ENCODE measurements at places on chromosomes 5 and 9.

DNA sequence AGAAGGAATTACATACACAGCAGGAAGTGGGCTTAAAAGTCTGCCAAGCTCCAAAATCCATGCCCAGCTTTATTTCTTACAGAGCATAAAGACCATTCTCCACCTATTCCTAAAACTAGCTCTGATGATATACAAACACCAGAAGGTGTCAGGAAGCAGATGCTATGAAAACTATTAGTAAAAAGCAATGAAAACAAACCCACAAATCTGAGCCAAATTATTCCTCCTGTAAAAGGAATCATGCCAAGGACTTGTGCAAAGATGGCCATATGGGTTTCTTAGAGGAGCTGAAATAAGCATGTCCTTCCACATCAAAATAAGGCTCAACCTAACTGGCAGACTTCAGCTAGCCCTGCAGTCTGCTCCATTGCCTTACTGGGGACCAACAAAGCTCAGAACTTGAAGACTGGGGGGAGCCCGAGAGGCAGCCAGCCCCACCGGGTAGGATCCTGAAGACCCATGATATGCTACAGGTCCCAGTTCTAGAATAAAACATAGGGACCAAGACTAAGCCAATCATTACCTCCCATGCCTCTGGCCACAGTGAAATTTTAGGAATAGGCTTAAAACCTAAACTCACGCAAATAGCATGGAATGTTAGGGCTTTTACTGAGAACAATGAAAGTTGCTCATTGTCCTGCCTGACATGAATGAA lies 42.8 kb upstream of the GABRP start:
- DNase-seq: no peak

GRCh38 chr9:92245005-92245797 lies 48.3 kb downstream of the IARS1 start:
- no peak for DNase-seq

GRCh38 chr5:61831736-61832135 lies 474.3 kb upstream of the KIF2A start:
- no peak for DNase-seq

DNA sequence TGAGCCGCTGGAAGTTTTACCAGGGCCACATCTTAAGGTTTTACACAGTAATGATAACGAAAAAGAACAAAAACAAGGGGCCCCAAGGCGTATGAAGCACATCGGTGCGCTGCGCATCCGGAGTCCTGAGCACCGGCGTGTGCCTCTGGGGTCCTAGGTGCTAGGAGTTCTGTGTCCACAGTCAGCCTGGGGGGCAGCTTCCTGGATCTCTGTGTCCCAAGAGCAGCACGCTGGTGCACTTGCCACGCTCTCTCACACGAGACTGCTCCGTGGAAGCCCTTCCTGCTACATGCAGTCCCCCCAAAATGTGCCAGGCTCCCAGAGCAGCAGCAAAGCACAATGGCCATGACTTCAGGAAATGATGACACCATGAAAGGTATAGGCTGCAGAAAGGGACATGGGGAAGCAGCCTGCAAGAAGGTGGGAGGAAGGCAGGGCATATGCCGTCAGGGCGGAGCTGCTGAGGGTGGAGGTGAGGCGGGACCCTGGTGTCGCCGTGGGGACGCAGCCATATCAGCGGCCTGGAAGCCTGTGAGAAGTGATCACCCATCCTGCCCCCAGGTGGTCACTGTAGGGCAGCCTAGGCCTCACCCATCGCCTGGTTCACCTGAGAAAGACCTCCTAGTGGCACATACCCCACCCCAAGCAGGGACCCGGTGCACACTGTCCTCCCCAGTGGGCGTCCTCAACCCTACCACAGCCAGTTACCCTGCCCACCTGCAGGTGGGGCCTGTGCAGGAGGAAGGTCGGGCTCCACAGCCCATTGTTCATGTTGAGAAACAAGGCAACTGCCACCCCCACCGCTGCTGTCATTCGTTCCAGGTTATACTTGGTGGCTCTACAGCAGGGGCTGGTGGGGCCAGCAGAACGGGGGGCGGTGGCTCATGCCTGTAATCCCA lies 23.6 kb upstream of the SLC6A3 start:
- DNase-seq: no peak

- DNase-seq: no peak
These were observed 16.8 kb downstream of the MGAT1 start for GRCh38 chr5:180785794-180786221.

GRCh38 chr5:169100735-169101075 lies 200.2 kb downstream of the SLIT3 start:
- no peak for DNase-seq

GRCh38 chr9:34310215-34310614 lies 18.9 kb downstream of the KIF24 start:
- DNase-seq: no peak
